T-helper 2 cell (primary cell): ENCODE measurements at places on chromosomes 1 and 21.

DNA sequence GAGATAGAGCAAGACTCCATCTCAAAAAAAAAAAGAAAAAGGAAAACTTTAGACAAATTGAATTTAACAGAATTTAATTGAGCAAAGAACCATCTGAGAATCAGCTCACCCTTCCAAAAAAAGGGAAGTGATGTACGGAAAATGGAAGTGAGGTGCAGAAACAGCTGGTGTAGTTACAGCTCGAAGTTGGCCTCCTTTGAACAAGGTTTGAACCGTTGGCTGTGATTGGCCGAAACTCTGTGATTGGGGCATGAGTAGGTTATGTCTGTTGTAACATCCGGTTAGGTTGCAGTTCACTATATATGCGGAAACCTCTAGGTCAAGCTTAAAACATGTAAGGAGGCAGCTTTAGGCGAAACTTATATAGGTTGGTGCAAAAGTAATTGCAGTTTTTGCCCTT lies 97.9 kb upstream of the KIF26B start:
- no peak for DNase-seq

- peak; percentile 19 for DNase-seq
Measured at GRCh38 chr1:221994939-221995338, 253.1 kb upstream of the DUSP10 start.

- DNase-seq, result no peak
Measured at GRCh38 chr1:33312413-33312749, 8.5 kb downstream of the A3GALT2 start.

DNA sequence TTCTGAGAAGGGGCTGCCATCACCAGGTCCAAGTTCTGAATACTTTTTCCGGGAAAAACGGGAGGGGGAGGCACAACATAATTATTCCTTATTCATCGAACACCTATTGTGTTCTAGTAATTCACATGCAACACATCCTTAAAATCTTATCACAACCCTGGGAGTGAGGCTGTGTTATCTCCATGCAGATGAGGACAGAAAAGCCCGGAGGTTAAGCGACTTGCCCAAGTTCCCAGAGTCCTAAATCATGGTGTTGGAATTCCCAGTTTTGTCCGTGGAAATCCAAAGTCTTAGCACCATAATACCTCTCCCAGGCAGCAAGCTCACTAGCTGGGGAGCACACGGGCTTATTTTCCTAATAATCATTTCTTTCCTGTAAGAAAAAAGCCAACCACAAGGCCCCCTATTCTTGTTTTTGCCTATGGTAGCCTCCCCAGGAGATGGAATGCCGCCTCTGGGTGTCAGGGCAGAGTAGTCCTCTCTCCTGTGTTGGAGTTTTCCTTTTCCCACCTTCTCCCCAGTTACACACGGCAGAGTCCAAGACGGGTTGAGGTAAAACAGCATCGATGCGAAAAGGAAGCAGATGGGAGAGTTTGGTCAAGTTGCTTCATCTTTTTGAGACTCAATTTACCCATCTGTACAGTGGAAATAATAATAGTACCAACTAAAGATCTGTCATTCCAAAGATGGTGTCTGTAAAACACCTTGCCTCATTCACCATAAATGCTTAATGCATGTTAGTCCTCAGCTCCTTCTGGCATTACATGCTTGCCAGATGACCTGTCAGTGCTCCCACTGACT lies 228.0 kb upstream of the TMEM51 start:
- no peak for DNase-seq
